Glomerular endothelial cell (primary cell): ENCODE measurements at places on chromosomes 5 and 9. TPM values are rescaled to one million over a fixed set of nuclear protein-coding genes. Genes with fewer than 3 reads are reported as not detected.

Gene IL4
- not detected in 2 replicates for total RNA-seq

Gene INSL6
- not detected in 2 replicates for total RNA-seq

DNA sequence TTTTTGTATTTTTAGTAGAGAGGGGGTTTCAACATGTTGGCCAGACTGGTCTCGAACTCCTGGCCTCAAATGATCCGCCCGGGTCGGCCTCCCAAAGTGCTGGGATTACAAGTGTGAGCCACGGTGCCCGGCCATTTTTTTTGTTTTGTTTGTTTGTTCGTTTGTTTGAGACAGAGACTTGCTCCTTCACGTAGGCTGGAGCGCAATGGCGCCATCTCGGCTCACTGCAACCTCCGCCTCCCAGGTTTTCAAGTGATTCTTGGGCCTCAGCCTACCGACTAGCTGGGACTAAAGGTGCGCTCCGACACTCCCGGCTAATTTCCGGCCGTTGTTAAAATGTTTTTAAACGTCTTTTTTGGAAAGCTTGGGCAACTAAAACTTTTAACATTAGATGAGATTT is 54.0 kb downstream of the SHOC1 start:
- DNase-seq = no peak

- DNase-seq = no peak
Observed at GRCh38 chr5:41817625-41818301, 52.5 kb downstream of the OXCT1 start.

DNA sequence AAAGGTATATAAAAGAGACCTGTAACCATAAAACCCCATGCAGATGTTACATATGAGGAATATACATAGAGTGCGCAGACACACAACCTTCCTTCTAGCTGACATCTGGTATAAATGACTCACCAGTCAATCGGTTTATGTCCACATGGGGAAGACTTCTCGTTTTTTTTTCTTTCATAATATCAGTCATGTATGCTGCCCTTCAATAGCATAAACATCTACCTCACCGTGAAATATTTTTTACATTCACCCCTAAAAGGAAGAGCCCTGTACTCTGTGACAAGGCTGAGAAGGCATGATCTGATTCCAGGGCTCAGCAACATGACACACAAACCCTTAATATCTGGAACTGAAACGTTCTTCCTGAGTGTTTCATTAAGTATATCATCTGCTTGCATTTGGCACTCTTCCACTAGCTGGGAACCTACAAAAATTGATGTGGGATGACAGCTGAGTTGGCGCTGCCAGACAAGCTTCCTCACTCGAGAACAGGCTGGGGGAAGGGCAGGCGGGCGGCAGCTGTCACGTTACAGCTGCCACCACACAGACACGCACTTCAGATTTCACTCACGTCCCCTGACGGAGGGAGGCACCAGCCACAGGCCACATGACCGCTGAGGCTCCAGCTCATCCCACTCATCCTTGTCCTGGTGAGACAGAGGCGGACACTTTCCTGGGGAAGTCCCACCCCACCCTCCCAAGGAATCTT is 74.2 kb downstream of the SHB start:
- DNase-seq = no peak

GRCh38 chr5:90551376-90551775 is 7.2 kb upstream of the ADGRV1 start:
- DNase-seq = no peak

- no peak for DNase-seq
Observed at GRCh38 chr9:89803403-89803802, 198.6 kb downstream of the GADD45G start.

GRCh38 chr9:106106396-106106795 is 412.1 kb downstream of the TMEM38B start:
- DNase-seq = no peak

- DNase-seq = no peak
Observed at GRCh38 chr5:40776658-40776977, 20.9 kb upstream of the TTC33 start.

- DNase-seq = no peak
Observed at GRCh38 chr5:40685193-40685592, 5.5 kb downstream of the PTGER4 start.
